ENCODE measurements at places on chromosomes 1 and 21.

- DNase-seq, result no peak
Measured at GRCh38 chr1:28290851-28291250, 31.5 kb downstream of the SESN2 start.

DNA sequence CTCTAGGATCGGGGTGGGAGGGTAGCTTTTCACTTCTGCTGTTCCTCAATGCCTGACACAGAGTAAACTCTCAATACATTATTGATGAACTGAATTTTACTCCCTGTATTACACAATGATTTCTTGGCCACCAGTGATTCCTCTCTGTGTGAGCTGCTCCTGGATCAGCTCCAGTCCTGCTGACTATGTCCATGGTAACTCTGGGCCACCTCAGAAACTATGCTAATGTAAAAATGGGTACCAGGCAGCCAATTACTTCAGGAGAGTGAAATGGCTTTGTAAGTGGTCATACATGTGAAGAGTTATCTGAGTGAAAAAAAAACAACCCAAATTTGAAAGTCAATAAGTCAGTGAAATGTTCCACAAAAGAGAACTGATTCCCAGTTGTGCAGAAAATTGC is 311.0 kb downstream of the KCNH1 start:
- no peak for DNase-seq

GRCh38 chr21:16540966-16541727 is 811.4 kb downstream of the USP25 start:
- no peak for DNase-seq

GRCh38 chr1:52294580-52294979 is 71.4 kb downstream of the CC2D1B start:
- no peak for DNase-seq

- no peak for DNase-seq
Measured at GRCh38 chr1:105027838-105028471, 1278.3 kb downstream of the AMY1C start.

DNA sequence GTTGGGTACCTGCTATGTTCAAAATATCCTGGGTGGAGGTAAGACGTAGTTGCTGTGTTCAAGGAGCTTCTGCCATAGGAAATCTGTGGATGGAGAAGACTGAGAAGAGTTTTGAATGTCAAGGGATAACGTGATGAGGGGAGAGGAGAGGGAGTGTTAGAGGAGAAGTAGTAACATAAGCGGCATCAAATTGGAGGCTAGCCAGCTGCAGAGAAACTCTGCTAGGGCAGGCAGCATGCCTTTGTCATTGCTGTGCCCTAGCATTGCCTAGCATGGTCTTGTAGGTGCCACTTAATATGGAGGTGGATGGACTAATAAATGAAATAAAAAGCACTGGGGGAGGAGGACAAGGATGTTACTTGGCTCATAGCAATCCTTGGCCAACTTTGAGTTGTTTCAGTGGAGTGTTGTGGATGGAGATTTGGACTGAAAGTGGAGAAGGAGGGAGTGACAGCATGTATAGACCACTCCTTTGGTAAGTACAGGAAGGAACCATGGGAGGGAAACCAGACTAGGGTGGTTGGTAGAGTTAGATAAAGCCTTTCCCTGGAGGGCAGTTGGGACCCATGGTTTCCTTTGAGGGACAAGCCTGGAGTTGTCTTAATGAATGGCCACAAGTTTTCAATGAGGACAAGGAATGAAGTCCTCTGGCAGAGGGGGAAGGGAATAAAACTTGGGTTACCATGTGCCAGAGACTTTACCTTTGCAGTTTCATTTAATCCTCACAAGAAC is 6.3 kb downstream of the VANGL1 start:
- no peak for DNase-seq

DNA sequence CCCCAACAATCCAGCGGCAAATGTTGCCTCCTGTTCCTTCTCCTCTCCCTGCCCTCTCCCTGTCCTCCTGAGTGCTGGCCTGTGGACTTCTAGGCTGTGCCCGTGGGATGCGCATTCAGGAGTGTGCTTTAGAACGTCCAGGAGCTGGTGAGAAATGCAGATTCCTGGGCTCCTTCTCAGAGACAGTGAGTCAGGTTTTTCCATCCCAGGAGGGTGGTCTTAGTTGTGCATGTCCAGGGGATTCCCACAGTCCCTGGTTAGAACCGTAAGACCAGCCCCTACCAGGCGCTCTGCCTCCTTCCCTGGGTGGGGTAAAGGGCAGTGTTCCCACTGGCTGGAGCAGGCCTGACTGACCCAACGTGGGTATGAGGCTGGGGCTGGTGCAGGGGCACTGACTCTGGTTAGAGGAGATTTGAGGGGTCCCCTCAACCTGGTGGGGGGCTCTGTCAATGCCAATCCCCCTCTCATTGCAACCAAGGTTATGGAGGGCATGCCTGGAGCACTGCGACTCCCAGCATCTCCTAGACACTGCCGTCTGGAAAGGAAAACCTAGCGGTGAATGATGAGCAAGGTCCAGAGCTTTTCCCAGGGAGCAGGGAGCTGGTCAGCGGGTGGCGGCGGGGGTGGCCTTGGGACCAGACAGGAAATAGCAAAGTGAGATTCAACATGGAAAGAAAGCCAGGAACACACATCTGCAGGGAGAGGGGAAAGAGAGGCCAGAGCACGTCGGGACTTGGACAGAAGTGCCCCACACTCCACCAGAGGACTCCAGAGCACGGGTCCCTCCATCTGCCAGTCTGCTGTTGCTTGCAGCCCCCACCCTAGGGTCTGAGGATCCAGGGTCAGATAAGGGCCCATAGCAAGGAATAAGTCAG is 38.5 kb downstream of the HSPG2 start:
- no peak for DNase-seq

DNA sequence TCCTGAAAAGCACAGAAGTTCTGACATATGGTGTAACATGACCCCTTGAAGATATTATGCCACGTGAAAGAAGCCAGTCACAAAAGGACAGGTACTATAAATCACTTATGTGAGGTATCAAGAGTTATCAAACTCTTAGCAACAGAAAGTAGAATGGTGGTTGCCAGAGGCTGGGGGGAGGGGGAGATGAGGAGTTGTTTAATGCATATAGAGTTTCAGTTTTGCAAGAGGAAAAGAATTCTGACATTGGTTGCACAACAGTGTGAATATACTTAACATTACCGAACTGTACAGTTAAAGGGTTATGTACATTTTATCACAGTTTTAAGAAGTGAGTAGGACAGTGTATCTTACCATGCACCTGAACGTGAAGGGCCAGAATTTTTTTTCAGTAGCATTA is 80.0 kb downstream of the USP25 start:
- no peak for DNase-seq

DNA sequence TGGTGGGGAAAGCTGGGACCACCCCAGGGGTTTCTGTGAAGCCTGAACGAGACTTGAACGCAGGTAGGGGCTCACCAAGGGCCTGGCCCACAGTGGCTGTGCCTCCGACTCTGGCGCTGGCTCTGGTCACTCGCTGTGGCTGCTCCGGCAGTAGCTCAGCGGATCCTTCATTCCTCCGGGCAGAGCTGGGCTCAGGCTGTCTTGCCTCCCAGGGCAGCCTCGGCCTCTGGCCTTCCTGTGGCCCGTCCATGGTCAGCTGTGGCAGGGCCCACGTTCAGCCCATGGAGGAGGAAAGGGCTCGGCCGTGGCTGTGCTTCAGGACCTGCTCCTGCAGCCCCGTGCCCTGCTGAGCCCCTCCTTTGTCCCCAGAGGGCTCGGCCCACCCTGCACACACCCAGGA is 162.9 kb upstream of the C1orf174 start:
- no peak for DNase-seq

DNA sequence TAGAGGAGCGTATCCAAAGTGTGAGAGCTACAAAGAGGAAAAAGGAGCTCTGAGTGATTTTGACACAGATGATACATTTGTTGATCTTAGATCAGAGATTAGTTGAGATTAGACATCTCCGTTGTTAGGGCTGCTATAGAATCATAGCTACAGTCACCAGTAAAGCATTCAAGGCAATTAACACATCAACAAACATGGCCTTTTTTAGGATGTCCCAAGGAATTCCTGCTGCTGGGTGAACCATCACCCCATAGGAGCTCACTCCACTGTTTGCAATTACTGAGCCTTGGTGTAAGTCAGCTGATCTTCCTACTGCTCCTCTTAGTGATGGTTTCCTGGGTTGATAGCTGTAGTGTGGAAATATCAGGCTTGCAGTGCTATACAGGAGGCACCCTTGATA is 6.7 kb upstream of the RSRP1 start:
- no peak for DNase-seq

DNA sequence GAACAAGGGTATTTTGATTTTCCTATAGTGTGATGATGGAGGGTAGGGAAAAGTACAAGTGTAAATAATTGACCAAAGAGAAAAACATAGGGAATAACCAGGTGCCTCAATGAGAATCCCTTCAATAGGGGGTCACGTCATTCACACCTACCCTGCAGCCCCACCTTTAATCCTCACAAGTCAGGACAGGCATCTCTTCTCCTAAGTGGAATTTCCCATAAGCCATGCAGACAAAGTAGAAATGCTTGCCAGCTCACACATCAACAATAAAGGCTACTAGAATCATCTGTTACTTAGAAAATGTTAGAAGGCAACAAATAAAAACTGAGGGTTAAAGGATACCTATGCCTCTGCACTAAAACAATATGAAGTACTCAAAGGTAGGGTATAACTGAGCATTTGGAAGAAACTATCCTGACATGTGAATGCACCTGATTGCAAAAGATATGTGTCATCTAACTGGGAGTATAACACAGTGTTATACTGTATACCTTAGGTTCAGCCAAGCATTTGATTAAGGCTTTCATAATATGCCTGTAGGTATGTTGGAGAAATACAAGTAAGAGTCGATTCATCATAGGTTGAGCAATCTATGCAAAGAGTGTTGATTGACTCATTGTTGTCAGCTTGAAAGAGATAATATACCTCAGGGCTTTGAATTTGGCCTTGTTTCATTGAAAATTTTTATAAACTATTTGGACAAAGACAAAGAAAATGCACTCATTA is 32.4 kb upstream of the ATP1A1 start:
- DNase-seq, result no peak

DNA sequence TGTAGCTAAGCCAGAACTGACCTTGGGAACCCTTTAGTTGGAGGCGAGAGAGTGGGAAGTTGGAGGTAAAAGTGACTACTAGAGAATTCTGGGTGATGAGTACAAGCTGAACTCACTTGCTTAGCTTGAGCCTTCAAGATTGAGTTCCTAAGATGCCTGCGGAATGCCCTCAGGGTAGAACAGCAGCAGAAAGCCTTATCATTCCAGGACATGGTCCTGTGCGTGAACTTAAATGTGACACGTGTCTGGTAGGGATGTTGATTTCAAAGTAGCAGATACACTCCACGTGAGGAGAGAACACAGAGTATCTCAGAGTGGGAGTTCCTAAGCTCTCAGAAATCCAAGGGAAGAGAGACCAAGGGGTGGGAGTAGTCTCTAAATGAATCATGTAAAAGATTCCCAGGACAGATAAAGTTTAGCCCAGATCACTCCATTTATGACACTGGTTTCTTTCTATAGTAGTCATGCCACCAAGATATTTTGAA is 60.1 kb downstream of the KCNK1 start:
- DNase-seq, result no peak

- DNase-seq, result no peak
Measured at GRCh38 chr21:28334407-28334806, 658.3 kb downstream of the LTN1 start.

- DNase-seq, result no peak
Measured at GRCh38 chr1:231526536-231526935, 1.9 kb upstream of the TSNAX start.

DNA sequence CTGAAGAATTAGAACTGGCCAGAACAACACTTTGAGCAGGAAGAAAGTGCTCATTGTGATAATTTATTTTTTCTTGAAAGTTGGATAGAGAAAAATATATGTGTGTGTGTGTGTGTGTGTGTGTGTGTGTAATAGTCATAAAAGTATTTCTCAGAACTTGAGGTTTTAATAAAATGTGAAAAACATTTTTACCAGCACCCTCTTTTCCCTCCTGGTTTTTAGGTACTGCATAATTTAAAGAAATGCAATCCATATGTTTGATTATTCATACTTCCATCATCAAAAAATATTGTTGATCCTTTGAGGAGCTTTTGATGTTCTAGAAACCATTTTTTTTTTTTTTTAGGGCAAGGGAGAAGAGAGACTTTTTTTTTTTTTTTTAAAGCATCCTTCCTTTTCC is 66.8 kb upstream of the JUN start:
- no peak for DNase-seq

GRCh38 chr1:186750257-186750656 is 70.0 kb upstream of the PTGS2 start:
- no peak for DNase-seq

- DNase-seq, result no peak
Measured at GRCh38 chr1:64236541-64236954, 33.1 kb downstream of the UBE2U start.

- DNase-seq, result no peak
Measured at GRCh38 chr21:35737899-35738346, 322.4 kb downstream of the SETD4 start.

DNA sequence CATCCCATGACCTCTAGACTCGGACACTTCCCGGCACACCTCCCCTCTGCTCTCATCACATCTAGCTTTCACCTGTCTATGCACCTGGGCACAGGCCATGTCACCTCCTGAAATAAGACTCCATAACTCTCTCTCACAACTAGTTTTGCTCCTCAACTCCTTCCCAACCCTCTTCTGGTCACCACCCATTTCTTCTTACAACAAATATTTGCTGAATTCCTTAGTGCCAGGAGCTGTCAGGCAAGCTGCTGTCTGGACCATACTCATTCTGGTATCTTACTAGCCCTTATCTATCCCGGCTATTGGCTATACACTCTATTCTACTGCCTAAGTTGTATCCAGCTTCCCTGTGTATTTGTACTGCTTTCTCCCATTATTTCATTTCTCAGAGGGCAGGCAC is 49.1 kb downstream of the LRRC71 start:
- no peak for DNase-seq

GRCh38 chr1:185159966-185160365 is 3.0 kb downstream of the SWT1 start:
- DNase-seq, result no peak

- no peak for DNase-seq
Measured at GRCh38 chr1:180911640-180912191, 981 bp upstream of the KIAA1614 start.

GRCh38 chr1:30044656-30045144 is 678.7 kb downstream of the MATN1 start:
- no peak for DNase-seq

GRCh38 chr21:32708069-32708468 is 19.7 kb downstream of the SYNJ1 start:
- DNase-seq, result no peak

GRCh38 chr1:226082959-226083301 is 20.4 kb downstream of the H3-3A start:
- no peak for DNase-seq

DNA sequence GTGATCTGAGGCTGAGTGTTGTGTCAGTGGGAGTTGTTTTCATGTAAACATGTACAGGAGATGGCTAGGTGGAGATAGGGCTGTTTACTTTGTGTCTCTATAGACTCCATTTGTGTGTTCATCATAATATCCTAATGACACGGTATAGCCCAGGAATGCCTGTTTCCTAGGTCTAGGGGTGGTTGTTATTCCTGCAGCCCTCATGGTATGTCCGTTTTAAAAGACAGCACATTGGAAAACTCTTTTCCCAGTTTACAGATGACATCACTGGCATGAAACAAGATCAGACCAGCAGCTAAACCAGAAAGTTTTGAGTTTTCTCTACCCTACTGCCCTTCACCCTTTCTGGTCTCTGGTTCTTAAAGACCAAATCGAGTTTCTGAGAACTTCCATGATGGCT is 227.3 kb upstream of the TMEM51 start:
- no peak for DNase-seq
